ENCODE measurements at places on chromosomes 7 and 10. TPM values are rescaled to one million over a fixed set of nuclear protein-coding genes. Genes with fewer than 3 reads are reported as not detected.

DNA sequence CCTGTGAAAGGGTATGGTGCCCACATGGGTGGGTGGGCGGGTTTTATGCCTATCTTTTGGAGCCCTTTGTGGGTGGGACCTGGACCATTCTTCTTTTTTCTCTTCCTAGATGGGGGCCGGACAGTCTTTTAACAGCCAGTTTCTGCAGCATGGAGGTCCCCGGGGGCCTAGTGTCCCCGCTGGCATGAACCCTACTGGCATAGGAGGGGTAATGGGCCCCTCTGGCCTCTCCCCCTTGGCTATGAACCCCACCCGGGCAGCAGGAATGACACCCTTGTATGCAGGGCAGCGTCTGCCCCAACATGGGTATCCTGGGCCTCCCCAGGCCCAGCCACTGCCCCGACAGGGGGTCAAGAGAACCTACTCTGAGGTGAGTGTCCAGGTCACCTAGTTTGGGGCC lies 9.1 kb downstream of the ZMIZ2 start:
- no peaks in the 10 kb centered on the region for H3K4me1 ChIP-seq
- H3K36me3 ChIP-seq = peaks cover 16% of the 10 kb centered on the region
- no peak overlapping the region for H3K27ac ChIP-seq
- no peak overlapping the region for H3K4me3 ChIP-seq

GRCh38 chr10:124736491-124737136 lies 7.6 kb downstream of the FAM53B start:
- no peak overlapping the region for H3K27ac ChIP-seq
- DNase-seq = peak; percentile 32
- peaks cover 56% of the 10 kb centered on the region for H3K4me1 ChIP-seq
- H3K36me3 ChIP-seq = no peaks in the 10 kb centered on the region
- no peaks in the 10 kb centered on the region for H3K27me3 ChIP-seq
- no peak overlapping the region for H3K4me3 ChIP-seq

DNA sequence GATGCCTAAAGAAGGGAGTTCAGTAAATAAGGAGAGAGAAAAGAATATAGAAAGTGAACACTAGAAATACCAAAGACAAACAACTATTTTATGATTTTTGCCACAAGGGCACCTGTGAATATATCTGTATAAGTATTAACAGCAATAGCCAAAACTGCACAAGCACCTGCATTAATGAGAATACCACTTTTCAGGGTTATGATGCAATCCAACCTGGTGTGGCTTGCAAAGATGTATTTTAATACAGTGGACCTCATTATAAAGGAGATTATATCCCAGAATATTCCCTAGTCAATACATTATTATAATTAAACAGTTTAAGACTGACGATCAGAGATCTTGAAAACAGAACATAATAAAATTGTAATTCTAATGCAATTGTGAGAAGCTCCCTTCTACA lies 4.0 kb downstream of the BRAF start:
- H3K36me3 ChIP-seq = no peaks in the 10 kb centered on the region
- H3K4me1 ChIP-seq = peaks cover 38% of the 10 kb centered on the region
- no peaks in the 10 kb centered on the region for H3K27me3 ChIP-seq

DNA sequence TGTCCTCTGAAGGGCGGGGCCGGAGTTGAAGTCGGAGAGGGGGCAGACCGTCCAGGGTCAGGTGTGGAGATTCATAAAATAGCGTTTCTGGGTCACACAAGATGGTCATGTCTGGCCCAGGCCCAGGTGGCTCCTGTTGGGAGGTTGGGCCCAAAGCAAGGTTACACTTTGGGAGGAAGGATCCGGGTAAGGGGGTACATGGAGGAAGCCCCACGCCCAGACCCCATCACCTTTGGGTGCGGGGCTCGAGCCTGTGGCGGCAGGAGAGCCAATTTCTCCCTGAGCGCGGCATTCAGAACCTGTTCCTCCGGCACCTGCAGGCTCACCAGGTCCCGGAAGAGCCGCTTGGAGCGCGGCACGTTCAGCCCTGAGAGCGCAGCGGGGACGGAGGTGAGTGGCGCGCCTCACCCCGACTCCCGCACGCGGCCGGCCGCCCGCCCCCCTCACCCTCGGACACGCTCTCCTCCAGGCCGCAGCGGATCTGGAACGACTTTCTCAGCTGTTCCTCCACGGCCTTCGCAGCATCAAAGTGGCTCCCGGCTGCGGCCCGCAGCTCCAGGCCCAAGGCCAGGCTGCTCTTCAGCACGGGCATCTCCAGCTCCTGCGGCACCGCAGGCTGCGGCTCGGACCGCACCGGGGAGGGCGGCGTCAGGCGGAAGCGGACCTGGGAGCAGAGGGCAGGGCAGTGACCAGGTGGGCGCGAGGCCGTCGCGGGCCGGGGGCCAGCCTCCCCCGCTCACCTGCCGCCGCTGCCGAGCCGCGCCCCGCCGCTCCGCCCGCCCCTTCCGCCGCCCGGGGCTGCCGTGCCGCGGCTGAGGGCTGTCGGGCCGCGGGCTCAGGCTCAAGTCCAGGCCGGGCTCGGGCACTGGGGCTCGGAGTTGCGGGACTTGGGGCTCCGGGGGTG lies 644 bp downstream of the PPP1R35 start:
- H3K36me3 ChIP-seq = peaks cover 5% of the 10 kb centered on the region
- DNase-seq = no peak
- H3K4me3 ChIP-seq = peak overlapping the region; percentile 80
- H3K4me1 ChIP-seq = peaks cover 73% of the 10 kb centered on the region
- peak overlapping the region; percentile 90 for H3K27ac ChIP-seq

DNA sequence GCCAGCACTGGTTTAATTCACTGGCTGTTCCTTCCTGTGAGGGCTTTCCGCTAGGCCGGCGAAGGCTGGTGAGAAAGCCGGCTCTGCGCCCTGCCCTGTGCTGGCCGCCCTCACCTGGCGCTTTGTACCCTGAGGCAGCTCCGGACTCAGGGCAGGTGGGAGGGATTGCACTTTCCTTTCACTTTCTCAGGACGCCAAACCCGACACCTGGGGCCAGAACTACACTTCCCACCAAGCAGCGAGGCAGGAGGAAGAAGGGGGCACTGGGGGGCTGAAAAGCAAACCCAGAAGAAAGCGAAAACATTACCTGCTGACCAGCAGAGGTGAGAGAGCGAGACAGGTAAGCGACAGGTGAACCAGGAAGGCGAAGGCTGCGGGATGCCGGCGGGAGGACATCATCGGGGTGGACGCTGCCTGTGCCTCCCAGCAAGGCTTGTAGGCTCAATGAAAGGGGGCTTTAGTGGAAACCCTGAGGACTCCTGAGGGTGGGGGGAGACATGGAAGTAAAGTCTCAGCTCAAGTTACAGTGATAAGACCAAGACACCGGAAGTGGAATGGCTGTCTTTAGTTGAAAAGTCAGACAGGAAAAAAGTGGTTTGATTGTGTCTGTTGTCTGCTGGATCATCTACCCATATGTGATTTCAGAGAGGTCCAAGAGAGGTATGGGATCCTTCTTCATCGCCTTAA lies at the start of gene RAB19:
Gene RAB19 (plus strand): TSS at position 181 of the 687 bp plus-strand sequence. CDS start 3,589 bp downstream, outside the sequence.
- no peak for DNase-seq
- H3K4me1 ChIP-seq = peaks cover 14% of the 10 kb centered on the region
- H3K27ac ChIP-seq = no peak within 1 kb of the TSS
- peak within 1 kb of the TSS; percentile 54 for H3K4me3 ChIP-seq
- H3K36me3 ChIP-seq = no peaks in the 10 kb centered on the region

DNA sequence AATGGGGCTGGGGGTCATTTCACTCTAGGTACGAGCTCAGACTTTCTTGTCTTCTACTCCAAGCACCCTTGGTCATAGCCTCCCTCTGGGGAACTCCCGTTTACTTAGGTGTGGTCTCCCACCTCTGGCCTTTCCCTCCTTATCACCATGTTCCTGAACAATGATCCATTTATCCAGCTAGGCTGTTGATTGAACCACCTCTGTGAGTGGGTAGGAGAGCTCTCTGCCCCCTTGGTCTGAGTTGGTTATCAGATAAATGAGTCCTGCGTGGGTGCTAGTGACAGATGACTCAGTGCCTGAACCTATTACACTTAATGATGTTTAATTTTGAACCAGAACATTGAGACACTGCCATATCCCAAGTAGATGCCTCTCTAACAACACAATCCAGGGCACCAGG lies 9.4 kb downstream of the BLNK start:
- no peaks in the 10 kb centered on the region for H3K4me1 ChIP-seq
- H3K27me3 ChIP-seq = peaks cover 19% of the 10 kb centered on the region
- no peak overlapping the region for H3K4me3 ChIP-seq
- no peaks in the 10 kb centered on the region for H3K36me3 ChIP-seq

DNA sequence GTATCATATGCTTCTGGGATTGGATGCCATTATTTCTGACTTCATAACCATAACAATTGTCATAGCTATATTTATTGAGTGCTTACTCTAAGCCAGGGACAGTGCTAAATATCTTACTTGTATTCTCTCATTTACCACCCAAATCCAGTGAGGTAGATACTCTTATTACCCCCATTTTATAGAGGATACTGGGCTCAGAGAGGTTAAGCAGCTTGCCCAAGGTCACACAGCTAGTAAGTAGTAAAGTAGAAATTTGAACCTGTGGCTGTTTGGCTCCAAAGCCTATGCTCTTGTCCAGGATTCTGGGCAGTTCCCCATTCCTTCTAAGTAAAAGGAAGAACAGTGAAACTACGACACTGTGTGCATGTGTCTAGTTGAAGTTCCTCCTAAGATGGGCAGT lies 56.5 kb downstream of the COL13A1 start:
- peaks cover 5% of the 10 kb centered on the region for H3K27me3 ChIP-seq
- no peak for DNase-seq
- H3K36me3 ChIP-seq = no peaks in the 10 kb centered on the region
- no peak overlapping the region for H3K27ac ChIP-seq

GRCh38 chr10:86393862-86394455 lies 27.4 kb upstream of the GRID1 start:
- H3K4me3 ChIP-seq = no peak overlapping the region
- H3K36me3 ChIP-seq = no peaks in the 10 kb centered on the region
- no peak for DNase-seq

DNA sequence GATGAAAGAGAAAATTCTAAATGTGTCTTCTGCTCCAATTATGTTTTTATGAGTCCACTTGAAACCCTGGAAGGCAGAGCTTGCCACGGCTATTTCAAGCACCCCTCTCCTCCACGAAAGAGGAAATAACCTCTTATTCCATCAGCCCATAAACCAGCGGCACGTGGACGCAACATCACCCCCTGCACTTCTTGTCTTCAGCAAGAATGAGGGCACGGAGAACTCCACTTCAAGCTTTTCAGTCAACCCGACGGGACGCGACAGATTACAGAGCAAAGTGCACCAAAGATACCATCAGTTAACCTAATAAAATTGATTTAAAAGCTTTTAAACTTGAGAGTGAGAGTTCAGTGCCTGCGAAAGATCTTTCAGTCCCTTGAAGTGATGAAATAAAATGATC lies 406.3 kb downstream of the GALNT17 start:
- no peak overlapping the region for H3K4me3 ChIP-seq
- no peaks in the 10 kb centered on the region for H3K4me1 ChIP-seq
- H3K27ac ChIP-seq = no peak overlapping the region
- DNase-seq = no peak
- peaks cover 10% of the 10 kb centered on the region for H3K27me3 ChIP-seq
- H3K36me3 ChIP-seq = no peaks in the 10 kb centered on the region

GRCh38 chr10:63467841-63468240 lies 2.1 kb upstream of the JMJD1C start:
- no peak overlapping the region for H3K4me3 ChIP-seq
- H3K27ac ChIP-seq = no peak overlapping the region
- DNase-seq = no peak
- no peaks in the 10 kb centered on the region for H3K36me3 ChIP-seq
- peaks cover 49% of the 10 kb centered on the region for H3K4me1 ChIP-seq
- no peaks in the 10 kb centered on the region for H3K27me3 ChIP-seq

DNA sequence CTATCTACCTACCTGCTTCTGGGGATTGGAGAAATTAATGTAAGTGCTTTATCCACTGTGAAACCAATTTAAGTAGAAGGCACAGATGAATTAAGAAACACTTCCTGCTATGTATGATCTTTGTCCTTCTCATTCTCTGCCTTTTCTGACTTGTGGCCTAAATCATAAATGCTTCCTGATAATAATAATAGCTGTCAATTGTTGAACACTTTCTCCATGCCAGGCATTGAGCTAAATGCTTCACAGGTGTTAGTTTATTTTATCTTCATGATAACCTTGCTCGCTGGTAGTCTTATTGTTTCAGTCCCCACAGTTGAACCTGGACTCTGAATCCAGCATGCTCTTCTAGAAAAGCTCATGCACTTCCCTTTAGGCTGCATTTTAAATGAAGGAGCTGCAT lies 75.4 kb downstream of the CHN2 start:
- no peak for DNase-seq
- no peaks in the 10 kb centered on the region for H3K27me3 ChIP-seq
- peaks cover 5% of the 10 kb centered on the region for H3K36me3 ChIP-seq
- H3K4me1 ChIP-seq = peaks cover 67% of the 10 kb centered on the region
- no peak overlapping the region for H3K27ac ChIP-seq
- no peak overlapping the region for H3K4me3 ChIP-seq

GRCh38 chr10:72174297-72174662 lies 41.5 kb upstream of the ANAPC16 start:
- H3K4me1 ChIP-seq = peaks cover 32% of the 10 kb centered on the region
- no peak overlapping the region for H3K27ac ChIP-seq
- DNase-seq = no peak
- H3K4me3 ChIP-seq = no peak overlapping the region
- H3K36me3 ChIP-seq = peaks cover 4% of the 10 kb centered on the region

- no peak overlapping the region for H3K27ac ChIP-seq
- no peaks in the 10 kb centered on the region for H3K4me1 ChIP-seq
- H3K27me3 ChIP-seq = no peaks in the 10 kb centered on the region
- H3K4me3 ChIP-seq = no peak overlapping the region
These were observed 124.8 kb upstream of the CCDC6 start for GRCh38 chr10:60031183-60031582.

- H3K36me3 ChIP-seq = no peaks in the 10 kb centered on the region
- H3K4me1 ChIP-seq = peaks cover 11% of the 10 kb centered on the region
- no peak overlapping the region for H3K27ac ChIP-seq
- peak; percentile 33 for DNase-seq
- no peak overlapping the region for H3K4me3 ChIP-seq
These were observed 23.4 kb upstream of the DPYSL4 start for GRCh38 chr10:132163278-132163765.

- no peak overlapping the region for H3K4me3 ChIP-seq
- H3K36me3 ChIP-seq = no peaks in the 10 kb centered on the region
These were observed 2.2 kb downstream of the SMARCD3 start for GRCh38 chr7:151246102-151246850.

DNA sequence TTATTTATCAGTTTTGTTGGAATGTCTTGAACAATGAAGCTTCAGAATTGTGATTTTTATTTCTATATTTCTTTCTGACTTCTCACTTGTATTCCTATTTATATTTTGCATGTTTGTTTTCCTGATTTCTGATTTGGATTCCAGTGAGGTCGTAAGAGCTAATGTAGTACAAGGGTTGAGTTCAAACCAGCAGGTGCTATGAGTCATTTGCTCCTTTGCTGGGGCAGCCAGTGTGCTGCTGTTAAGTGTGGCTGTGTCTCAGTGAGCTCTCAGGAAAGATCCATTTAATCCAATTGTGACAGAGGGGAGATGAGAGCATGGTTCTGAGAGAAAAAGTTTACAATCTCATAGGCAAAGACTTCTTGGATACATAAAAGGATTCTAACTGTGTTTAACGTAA lies 48.6 kb downstream of the MCU start:
- no peak overlapping the region for H3K4me3 ChIP-seq
- peak; percentile 59 for DNase-seq
- peaks cover 41% of the 10 kb centered on the region for H3K4me1 ChIP-seq
- no peak overlapping the region for H3K27ac ChIP-seq
- H3K27me3 ChIP-seq = no peaks in the 10 kb centered on the region

The OR2A5 gene
- total RNA-seq = not detected

The MMD2 gene
- total RNA-seq = not detected

The STOX1 gene
- total RNA-seq = 6.0 TPM

The FEZF1 gene
- total RNA-seq = not detected
